ENCODE measurements at places on chromosomes 12 and 14. TPM values are rescaled to one million over a fixed set of nuclear protein-coding genes. Genes with fewer than 3 reads are reported as not detected.

The MYF6 gene
- not detected for total RNA-seq

The SYT1 gene
- 0.16 TPM for total RNA-seq

- no peak for DNase-seq
Observed at GRCh38 chr12:40261937-40262336, 37.1 kb downstream of the LRRK2 start.

- no peak for DNase-seq
Observed at GRCh38 chr14:99513946-99514551, 32.8 kb downstream of the CCNK start.

- no peak for DNase-seq
Observed at GRCh38 chr12:128612150-128612850, 211.5 kb downstream of the SLC15A4 start.

DNA sequence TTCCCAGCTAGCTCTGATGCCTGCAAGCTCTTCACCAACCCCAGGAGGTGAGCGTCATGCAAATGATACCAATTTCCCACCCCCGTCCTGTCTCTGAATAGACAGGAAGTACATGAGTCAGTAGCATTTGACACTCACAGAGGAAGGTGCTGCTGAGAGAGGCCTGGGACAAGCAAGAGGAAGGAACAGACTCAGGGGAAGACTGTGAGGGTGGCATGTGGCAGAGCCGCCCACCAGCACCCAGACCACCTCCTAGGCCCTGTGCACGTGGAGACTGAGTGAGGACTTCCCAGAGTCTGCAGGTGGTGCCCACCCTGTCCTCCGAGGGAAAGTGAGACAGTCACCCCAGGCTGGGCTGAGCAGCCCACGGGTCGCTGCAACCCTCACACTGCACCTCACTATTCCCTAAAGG, 199.5 kb upstream of the SFSWAP start:
- DNase-seq: no peak

- DNase-seq: no peak
Observed at GRCh38 chr14:68442828-68443629, 349.8 kb downstream of the ZFP36L1 start.

- DNase-seq: no peak
Observed at GRCh38 chr14:61331992-61332657, 10.7 kb downstream of the PRKCH start.

DNA sequence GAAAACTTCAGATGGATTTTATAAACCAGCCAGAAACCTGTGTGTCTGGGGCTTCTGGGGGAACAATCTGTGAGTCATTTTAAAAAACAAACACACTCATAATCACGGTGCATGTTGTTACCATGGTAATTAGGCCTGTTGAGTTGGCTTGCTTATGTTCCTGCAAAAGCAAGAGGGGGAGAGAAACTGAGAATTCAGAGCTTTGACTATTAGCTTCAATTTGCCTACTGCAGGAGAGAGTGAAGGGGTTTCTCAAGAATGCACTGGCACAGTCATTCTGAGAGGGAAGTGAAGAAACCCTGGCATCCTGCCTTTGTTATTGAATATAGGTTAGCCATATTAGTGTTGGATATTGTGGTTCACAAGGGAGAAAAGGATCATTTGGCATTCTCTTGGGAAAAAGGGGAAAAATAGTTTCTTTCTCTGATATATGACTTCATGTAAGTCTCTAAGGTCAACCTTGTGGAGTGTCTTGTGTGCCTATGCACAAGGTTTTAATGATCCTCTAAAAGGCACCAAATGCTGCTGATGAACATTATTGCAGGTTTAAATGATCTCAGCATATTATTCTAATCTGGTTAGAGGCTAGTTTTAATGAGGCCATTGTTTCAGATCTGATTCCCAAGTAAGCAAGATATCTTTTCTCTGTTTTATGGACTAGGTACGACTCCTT, 12.9 kb downstream of the GNG2 start:
- DNase-seq: no peak

DNA sequence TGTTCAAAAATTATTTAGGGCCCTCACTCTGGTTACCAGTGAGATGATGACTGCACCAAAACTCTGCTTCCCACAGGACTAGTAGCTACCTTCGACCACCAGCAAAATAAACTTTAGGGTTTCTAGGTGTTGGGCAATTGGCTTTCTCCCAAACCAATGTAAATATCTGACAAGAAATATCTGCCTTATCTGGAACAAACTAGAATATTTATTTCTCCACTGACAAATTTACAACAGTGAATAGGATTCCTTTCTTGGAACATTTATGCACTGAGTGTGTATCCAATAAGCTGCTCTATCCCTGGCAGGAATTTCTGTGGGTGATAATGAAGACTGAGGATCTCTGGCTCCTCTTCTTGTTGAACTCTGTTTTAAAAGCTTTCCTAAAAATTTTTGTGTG, 148.6 kb downstream of the SLC6A15 start:
- no peak for DNase-seq

DNA sequence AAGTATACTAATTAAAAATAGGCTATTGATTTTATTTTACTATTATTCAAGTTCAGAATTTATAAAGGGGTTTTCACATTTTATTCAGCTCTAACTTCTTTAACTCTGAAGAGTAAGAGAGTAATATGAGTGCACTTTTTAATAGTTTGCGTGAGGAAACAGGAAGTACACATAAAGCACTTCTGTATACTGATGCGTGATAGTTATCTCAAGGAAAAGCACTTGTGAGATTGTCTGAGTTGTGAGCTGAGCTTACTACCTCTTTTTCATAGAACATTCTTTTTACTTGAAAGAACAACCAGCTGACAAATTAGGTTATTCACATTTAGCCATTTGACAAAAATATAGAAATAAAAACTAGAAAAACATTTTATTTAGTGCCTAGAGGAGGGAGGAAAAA, 1.9 kb downstream of the RAD51AP1 start:
- DNase-seq: no peak

All from right atrium auricular region (tissue), 2 donors.